ENCODE measurements at places on chromosomes 11 and 22.

DNA sequence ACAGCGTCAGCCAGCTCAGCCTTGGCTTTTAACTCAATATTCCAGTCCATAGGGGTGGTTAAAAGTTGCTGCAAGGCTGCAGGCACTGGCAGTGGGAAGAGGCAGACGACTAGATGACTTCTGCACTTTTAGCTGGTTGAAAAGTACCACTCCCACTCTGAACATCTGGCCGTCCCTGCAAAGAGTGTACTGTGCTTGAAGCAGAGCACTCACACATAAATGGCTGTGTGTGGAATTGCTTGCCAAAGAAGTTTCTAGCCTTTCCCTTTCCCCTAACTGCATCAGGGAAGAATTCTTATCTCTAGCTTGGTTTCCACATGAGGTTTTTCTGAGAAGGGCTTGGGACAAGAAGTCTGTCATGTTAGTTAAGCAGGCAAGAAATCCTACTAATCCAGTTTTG is 5.1 kb upstream of the PHLDB1 start:
- peaks cover 10% of the 10 kb centered on the region for H3K27me3 ChIP-seq
- peaks cover 4% of the 10 kb centered on the region for H3K4me1 ChIP-seq
- no peak for DNase-seq

DNA sequence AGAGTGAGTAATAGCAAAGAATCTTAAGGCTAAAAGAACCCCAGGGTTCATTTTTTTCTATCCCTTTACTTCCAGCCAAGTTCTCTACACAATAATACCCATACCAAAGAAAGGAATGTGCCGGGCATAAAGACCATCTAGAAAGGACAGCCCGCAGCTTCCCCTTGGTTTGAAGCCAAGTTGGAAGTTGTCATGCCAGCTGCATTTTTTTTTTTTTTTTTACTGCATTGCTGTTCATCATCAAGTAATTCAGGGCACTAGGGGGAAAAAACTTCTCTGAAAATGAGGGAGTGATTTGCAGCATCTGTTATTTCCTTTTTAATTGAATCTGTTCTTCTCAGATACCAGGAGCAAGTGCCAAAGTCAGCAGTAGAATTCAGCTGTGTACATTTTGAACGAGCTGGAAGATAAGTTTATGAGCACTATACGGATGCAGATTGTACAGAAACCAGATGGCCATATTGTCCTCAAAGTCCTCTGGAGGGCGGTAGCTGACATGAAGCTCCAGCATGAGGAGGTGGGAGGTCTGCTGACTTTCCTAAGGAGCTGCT is 56.4 kb downstream of the UBASH3B start:
- no peaks in the 10 kb centered on the region for H3K27me3 ChIP-seq
- peaks cover 14% of the 10 kb centered on the region for H3K4me1 ChIP-seq
- no peak overlapping the region for H3K27ac ChIP-seq

GRCh38 chr11:71501071-71501985 is 25.7 kb upstream of the KRTAP5-7 start:
- no peak overlapping the region for H3K27ac ChIP-seq
- H3K36me3 ChIP-seq = peaks cover 56% of the 10 kb centered on the region

DNA sequence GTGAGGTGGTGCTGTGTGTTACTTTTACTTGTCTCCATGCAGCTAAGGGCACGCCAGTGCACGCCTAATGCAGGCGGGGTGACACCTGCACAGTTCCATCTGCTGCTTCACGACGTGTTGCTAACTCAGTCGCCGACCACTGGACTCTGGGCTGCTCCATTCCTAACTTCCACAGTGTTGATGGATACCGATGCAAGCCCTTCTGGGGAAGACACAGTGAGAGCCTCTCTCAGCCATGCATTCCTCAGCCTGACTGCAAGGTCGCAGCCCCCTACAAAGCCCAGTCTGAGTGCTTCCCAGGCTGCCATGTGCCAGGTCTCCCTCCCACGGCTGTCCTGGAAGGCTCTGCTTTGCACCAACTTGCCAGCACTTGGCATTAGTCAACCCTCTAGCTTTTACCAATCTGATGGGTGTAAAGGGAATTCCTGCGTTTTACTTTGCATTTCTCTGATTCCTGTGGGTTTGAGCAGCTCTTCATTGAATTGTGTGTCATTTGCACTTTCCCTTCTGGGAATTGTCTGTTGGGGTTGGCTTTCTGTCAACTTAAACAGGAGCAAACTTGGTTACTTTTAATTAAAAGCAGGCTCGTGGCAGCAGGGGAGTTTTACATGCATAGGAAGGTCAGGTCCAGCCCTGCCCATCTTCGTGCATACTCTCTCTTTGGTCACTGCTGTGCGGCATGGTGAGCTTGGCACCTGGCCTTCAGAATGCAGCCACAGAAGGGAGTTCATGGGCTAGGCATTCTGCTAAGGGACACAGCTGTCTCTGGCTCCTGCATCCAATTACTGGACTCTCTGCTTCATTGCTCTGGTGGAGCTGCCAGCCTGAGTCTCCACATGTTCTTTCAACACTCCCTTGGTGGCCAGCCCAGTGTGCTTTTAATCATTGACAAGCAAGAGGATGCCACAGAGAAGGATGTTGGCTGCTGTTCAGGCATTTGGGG is 34.6 kb upstream of the SHANK2 start:
- DNase-seq = no peak
- peaks cover 2% of the 10 kb centered on the region for H3K36me3 ChIP-seq
- no peak overlapping the region for H3K4me3 ChIP-seq

- H3K27ac ChIP-seq = no peak overlapping the region
- H3K4me3 ChIP-seq = no peak overlapping the region
- H3K36me3 ChIP-seq = no peaks in the 10 kb centered on the region
- H3K4me1 ChIP-seq = no peaks in the 10 kb centered on the region
Measured at GRCh38 chr11:5348551-5349194, 2.6 kb upstream of the OR51B6 start.

GRCh38 chr11:100930185-100930778 is 199.3 kb downstream of the PGR start:
- no peak overlapping the region for H3K4me3 ChIP-seq
- no peaks in the 10 kb centered on the region for H3K27me3 ChIP-seq
- no peaks in the 10 kb centered on the region for H3K36me3 ChIP-seq
- DNase-seq = no peak
- H3K4me1 ChIP-seq = peaks cover 4% of the 10 kb centered on the region

DNA sequence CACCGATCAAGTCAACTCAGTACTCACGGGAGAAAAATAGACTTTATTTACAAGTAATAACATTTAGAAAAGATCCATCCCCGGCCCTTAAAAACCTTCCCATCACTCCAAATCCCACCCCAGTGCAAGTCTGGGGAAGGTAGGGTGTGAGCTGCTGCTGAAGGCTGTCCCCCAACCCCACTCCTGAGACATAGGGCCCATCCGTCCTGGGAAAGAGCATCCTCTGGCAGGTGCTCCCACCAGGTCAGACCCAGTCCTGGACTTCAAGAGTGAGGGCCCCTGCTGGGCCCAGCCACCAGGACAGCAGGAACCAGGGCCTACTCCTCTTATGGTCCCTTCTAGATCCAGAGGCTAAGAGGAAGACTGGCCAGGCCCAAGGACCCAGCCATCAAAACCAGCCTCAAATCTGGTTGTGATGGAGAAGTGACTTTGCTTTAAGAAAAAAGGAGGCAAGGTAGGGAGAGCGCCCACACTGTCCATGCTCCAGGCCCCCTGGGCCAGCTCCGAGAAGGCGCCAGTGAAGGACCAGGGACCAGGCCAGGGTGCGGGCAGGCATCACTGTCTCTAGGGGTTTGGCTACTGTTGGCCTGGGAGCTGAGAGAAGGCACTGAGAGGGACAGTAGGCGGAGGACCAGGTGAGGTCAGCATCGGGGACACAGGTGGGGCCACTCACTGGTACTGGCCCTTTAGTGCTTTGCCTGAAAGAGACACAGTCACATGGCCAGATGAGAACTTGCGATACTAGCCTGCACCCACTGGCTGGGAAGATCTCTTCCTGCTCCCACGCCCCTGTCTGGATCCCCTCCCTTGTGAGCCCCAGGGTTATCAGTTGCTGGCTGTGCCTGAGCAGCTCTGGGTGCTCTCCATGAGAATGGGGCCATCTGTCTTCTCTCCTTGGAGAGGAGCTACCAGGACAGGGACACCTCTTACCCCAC is 4.4 kb downstream of the IL18BP start:
- H3K4me1 ChIP-seq = peaks cover 18% of the 10 kb centered on the region
- DNase-seq = no peak
- no peaks in the 10 kb centered on the region for H3K27me3 ChIP-seq
- peak overlapping the region; percentile 15 for H3K27ac ChIP-seq
- no peak overlapping the region for H3K4me3 ChIP-seq

GRCh38 chr22:39138357-39138997 is 14.0 kb downstream of the CBX7 start:
- peaks cover 6% of the 10 kb centered on the region for H3K4me1 ChIP-seq
- no peak for DNase-seq
- no peak overlapping the region for H3K4me3 ChIP-seq
- H3K27ac ChIP-seq = no peak overlapping the region

DNA sequence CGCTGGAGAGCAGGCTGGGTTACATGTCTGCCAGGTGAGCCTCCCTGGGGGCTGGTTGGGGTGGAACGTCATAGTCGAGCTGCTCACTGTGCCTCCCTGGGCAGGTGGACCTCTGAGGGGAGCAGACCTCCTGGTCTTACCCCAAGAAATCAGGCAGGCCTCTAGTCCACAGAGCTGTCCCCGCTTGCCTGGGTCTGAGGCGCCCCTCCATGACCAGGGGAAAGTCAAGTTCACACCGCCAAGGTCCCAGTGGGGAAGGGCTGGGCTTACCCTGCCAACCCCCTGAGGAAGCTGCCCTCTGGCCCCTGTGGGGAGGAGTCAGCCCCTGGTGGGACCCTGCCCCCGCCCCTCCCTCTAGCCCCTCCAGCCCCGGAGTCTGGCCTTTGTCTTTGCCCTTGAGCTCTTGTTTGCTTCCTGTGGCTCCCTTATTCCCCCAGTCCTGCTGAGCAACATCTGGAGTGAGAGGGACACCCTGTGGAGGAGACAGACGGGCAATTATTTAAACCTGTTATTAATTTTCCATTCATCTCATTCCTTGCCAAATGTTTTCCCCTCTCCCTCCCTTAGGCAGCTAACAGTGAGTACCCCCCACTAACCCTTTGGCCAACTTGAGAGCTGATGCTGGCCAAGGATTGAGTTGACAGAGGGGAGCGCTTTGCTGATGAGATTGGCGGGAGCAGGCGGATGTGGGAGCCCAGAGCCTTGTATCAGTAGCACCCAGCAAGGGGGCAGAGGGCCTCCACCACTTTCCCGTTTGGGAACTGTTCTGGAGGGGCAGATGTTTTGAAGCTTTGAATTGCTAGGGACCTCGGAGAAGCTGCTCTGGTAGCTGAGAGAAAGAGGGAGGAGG is 83.4 kb downstream of the CEP164 start:
- H3K4me1 ChIP-seq = no peaks in the 10 kb centered on the region
- H3K4me3 ChIP-seq = no peak overlapping the region
- H3K27ac ChIP-seq = peak overlapping the region; percentile 54
- no peaks in the 10 kb centered on the region for H3K27me3 ChIP-seq
- H3K36me3 ChIP-seq = peaks cover 23% of the 10 kb centered on the region

- no peak overlapping the region for H3K27ac ChIP-seq
- H3K4me1 ChIP-seq = no peaks in the 10 kb centered on the region
- no peaks in the 10 kb centered on the region for H3K36me3 ChIP-seq
- DNase-seq = no peak
- no peaks in the 10 kb centered on the region for H3K27me3 ChIP-seq
- H3K4me3 ChIP-seq = no peak overlapping the region
Measured at GRCh38 chr11:108551651-108552462, 41.7 kb downstream of the EXPH5 start.

GRCh38 chr11:120819003-120819402 is 204.9 kb upstream of the TBCEL start:
- H3K4me1 ChIP-seq = no peaks in the 10 kb centered on the region
- no peak overlapping the region for H3K27ac ChIP-seq
- DNase-seq = no peak
- H3K4me3 ChIP-seq = no peak overlapping the region
- H3K27me3 ChIP-seq = peaks cover 12% of the 10 kb centered on the region

DNA sequence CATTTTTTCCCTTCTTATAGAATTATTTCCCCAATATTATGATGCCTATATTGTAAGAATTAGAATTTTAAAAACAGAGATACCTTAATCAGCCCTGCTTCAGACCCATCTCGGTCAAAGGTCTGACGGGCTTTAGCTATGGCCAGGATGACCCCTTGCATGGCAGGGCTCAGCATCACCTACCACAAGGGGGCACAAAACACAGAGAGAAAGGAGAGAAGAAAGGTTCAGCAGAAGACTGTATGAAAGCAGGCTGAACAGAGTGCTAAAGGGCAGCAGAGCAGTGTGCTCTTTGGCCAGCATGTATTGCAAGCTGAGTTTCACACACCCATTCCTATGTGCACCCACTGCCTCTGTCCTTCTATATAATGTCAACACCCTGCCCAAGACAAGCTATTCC is 26.8 kb downstream of the CLDN25 start:
- DNase-seq = peak; percentile 39
- no peaks in the 10 kb centered on the region for H3K27me3 ChIP-seq
- H3K36me3 ChIP-seq = peaks cover 35% of the 10 kb centered on the region
- no peaks in the 10 kb centered on the region for H3K4me1 ChIP-seq
- H3K4me3 ChIP-seq = no peak overlapping the region

DNA sequence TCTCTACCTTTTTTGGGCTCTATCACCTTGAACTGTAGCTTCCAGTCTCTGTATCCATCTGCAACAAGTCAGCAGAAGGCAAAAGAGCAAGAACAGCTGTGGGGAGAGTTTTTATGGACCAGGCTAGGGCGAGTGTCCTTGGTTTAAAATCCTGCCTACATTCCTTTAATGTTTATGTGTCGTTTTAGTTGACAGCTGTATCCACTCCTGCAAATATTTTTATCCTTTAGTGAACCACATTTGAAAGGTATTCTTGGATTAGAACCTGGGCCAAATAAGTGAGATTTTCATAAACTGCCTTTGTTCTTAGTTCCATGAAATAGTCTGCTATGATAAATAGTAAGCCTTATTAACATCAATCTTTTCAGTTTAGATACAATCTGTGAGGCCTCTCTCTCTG is 712.2 kb downstream of the ETS1 start:
- H3K36me3 ChIP-seq = no peaks in the 10 kb centered on the region
- no peaks in the 10 kb centered on the region for H3K4me1 ChIP-seq
- no peak overlapping the region for H3K4me3 ChIP-seq
- H3K27ac ChIP-seq = no peak overlapping the region
- DNase-seq = no peak

DNA sequence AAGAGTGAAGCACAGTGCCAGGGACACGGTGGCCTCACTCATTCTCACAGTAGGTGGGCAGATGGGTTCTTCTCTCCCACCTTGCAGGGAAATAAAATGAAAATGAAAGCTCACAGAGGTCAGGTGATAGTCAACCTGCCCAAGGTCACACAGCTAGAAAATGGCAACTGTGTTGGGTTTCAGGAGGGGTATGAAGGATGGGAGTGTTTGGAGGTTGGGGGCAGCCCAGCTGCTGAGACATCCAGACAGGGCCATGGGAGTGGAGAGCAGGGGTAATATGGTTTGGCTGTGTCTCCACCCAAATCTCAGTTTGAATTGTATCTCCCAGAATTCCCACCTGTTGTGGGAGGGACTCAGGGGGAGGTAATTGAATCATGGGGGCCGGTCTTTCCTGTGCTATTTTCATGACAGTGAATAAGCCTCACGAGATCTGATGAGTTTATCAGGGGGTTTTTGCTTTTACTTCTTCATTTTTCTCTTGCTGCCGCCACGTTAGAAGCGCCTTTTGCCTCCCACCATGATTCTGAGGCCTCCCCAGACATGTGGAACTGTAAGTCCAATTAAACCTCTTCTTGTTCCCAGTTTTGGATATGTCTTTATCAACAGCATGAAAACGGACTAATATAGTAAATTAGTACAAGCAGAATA is 247.0 kb downstream of the TENM4 start:
- H3K4me1 ChIP-seq = no peaks in the 10 kb centered on the region
- H3K27ac ChIP-seq = no peak overlapping the region
- no peaks in the 10 kb centered on the region for H3K36me3 ChIP-seq
- H3K27me3 ChIP-seq = no peaks in the 10 kb centered on the region

Measured in activated CD4-positive, alpha-beta T cell treated with anti-CD3 and anti-CD28 coated beads, Interleukin-2, amount 10 ng/mL, durations not matched to agents 7 days and 5 days (primary cell).